ENCODE measurements at places on chromosomes 16 and 17.

GRCh38 chr17:47941246-47942095 lies at the start of gene PNPO:
TSS of gene PNPO (plus strand) at chr17:47941571. CDS start at chr17:47941676, 105 bp downstream.
- peak; percentile 98 for DNase-seq

GRCh38 chr16:49866595-49867071 lies 10.7 kb upstream of the ZNF423 start:
- DNase-seq = no peak

DNA sequence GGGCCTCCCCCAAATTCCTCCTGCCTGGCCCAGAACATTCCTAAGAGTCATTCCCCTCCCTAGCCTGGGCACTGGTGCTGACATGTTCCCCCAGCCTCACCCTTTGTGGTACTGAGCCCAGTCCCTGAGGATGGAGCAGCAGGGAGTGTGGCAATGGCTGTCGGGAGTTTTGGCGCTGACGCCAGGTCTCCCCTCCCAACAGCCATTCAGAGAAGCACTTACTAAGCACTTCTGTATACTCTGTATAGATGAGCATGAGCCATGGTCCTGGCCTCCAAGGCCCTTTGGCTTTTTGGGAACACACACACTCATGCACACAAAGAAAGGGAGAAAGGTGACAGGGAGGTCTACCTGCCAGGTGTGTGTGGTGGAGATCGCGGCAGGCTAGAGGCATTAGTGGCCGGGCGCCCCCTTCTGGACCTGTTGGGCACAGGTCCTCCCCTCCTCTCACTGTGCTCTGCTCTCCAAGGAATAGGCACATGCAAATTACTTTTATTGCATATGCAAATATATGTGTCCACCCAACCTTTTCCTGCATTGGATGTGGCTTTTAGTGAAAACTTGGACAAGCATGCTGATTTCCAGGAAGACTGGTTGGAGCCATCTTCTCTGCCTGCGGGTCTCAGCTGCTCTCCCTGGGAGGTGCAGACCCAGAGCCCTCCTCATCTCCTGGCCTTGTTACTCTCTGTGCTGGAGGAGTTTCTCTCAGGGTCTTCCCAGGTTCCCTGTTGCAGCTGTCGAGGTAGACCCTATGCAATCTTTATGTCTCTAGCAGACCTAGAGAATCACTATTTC lies 17.4 kb upstream of the C17orf107 start:
- peak; percentile 37 for DNase-seq

DNA sequence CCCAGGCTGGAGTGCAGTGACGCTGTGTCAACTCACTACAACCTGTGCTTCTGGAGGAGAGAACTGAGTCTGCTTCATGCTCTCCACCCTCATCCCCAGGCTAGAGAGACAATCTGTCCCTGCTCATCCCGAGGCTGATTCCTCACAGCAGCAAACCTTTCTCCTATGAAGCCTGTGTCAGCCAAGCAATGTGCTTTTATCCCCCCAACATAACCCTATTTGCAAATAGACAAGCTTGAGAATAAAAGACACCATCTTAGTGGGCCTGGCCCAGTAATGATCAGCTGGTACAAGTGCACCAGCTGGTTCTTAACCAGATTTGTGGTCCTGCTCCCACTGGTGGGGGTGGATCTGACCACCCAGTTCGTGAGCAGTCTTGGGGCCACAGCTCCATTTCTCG lies 322.8 kb downstream of the CPPED1 start:
- DNase-seq = no peak

DNA sequence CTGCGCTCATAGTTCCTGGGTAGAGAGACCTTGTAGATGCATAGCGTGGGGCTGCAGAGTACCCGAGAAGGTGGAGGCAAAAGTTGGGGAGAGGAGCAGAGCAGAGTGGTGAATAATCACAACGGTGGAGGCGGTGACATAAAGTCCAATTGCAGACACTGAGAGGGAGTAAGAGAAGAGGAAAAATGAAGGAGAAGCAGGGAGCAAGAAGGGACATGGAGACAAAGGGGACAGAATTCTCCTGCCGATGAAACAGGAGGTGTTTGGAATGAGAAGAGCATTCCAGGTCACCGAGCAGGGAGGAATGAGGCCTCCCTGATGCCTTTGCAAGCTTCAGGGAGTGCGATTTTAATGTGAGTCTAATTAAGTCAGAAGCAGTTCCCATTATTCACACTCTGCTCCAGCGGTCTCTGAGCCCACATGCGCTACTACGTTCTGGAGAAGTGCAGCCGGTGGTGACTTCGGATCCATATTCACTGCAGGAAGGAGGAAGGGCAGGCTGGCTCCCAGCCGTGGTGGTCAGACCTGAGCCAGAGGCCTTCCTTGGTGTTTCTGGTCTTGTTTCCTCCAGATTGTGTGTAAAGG lies 108.0 kb upstream of the DNAH9 start:
- DNase-seq = no peak

DNA sequence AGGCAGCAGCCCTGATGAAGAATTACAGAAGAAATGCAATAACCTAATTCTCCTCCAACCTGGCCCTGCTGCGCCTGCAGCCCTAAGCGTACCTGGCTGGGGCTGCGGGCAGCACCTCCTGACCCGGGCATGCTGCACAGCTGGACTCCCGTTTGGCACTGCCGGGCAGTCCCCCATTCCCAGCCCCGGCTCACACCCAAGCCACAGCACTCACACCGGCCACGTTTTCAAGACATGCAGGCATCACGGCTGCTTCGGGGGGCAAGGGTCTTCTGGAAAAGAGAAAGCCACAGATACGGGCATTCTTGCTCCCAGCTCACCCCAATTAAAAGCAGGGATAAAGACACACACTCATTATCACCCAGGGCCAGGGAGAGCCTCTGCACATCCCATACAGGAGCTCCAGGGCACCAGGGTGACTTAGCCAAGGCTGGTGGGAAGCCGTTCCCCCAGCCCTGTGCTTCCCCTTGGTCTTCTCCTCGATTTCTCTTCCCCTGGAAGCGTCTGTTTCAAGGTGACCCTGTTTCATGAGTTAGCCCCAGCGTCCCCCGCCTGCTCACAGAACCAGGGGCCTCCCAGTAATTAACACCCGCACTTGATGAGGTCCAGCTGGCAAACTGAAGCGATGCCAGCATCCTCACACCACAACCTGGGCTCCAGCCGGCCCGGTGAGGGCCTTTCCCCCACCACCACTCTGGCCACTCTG lies 216.7 kb downstream of the C16orf78 start:
- no peak for DNase-seq

GRCh38 chr16:10577305-10578202 lies 2.8 kb downstream of the EMP2 start:
- DNase-seq = peak; percentile 12

All from amniotic epithelial cell (primary cell).